ENCODE measurements at places on chromosomes 5 and 9.

DNA sequence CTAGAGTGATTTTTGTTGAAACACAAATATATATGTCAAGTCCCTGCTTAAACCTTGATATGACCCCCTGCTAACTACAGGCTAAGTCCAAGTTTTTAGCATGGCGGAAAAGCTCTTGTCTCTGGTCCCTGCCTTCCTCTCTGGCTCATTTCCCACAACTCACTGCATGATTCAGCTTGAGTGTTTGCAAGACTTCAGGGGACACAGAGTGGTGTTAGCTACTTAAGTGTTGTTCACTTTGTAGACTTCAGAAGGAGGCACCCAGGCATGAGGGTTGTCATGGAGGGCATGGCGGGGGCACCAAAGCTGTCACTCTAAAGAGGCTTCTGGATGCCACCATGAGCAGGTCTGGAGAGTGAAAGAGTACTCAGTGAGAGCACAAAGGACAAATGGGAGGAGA is 362.4 kb upstream of the ACTBL2 start:
- DNase-seq = no peak

GRCh38 chr5:82858151-82859025 is 218.8 kb downstream of the TMEM167A start:
- DNase-seq = no peak

GRCh38 chr5:157471709-157472108 is 11.7 kb downstream of the NIPAL4 start:
- DNase-seq = no peak

DNA sequence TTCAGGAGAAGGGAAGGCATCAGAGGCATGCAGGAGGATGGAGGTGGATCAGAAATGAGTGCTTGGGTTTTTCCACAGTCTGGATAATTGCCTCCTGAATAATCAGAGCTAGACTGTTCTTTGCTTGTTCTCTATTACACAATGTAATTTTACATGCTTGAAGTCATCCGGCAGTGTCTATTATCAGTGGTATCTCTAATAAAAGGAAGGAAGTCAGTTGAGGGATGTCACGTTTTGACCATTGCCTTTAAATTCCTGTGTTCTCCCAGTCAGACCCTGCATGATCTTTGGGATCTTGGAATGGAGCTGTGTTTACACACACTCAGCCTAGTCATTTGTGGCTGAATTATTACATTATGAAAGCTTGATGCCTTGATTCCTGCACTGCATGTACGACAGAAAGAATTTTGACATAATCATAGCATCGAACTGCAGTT is 91.0 kb downstream of the PDE8B start:
- DNase-seq = no peak

DNA sequence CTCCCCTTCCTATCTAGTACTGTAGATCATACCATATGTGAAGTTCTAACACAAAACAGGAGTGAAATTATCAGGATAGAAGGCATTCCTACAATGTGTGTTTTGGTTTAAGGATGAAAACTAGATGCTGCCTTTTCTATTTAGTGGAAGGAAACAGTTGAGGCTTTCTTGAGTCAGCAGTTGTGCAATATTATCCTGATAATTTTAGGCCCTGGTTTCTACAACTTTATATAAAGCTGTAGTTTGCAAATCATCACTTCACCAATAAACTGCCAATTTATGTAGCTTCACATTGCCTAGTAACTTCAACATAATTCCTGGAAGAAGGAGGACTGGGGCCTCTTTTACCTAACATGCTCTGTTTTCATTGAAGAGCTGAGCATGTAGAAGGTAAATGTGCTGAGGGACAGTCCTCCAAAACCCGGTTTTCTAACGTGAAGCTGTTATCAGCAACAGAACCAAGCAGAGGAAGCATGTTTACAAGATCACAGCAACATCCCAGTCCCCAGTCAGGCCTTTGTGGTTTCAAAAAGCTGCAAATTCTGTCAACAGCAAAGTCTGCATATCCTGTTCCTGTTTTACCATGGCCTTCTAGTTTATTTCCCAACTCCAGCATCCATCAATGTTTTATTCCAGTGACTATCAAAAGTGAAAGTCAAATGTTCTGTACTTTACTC is 513.4 kb upstream of the MEF2C start:
- peak; percentile 4 for DNase-seq

DNA sequence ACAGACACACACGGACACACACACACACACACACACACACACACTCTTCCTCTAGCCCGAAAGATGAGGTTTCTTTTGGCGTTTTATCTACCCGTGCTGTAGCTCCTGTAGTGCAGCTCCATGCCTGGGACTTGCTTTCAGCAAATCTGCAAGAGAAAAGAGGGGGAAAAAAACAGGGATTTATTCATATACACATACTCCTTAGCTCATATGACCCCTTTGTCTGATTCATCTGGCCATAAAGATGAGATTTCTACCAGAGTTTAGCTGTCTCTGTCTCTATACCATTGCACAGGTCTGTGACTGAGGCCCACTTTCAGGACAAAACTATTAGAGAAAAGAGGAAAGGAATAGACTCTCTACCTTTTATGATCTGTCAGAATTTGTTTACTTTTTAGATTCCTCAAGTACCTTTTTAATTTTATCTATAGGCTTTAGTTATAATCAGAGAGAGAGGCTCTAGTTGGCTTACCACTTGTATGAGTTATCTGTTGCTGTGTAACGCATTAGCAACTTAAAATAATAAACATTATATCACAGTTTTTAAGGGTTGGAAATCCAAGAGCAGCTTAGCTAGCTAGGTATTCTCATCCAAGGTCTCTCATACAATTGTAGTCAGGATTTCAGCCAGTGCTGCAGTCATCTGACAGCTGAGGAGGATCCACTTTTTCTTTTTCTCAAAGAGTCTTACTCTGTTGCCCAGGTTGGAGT is 14.7 kb downstream of the SNX2 start:
- DNase-seq = no peak

GRCh38 chr5:106408570-106408969 is 1262.2 kb downstream of the EFNA5 start:
- no peak for DNase-seq

DNA sequence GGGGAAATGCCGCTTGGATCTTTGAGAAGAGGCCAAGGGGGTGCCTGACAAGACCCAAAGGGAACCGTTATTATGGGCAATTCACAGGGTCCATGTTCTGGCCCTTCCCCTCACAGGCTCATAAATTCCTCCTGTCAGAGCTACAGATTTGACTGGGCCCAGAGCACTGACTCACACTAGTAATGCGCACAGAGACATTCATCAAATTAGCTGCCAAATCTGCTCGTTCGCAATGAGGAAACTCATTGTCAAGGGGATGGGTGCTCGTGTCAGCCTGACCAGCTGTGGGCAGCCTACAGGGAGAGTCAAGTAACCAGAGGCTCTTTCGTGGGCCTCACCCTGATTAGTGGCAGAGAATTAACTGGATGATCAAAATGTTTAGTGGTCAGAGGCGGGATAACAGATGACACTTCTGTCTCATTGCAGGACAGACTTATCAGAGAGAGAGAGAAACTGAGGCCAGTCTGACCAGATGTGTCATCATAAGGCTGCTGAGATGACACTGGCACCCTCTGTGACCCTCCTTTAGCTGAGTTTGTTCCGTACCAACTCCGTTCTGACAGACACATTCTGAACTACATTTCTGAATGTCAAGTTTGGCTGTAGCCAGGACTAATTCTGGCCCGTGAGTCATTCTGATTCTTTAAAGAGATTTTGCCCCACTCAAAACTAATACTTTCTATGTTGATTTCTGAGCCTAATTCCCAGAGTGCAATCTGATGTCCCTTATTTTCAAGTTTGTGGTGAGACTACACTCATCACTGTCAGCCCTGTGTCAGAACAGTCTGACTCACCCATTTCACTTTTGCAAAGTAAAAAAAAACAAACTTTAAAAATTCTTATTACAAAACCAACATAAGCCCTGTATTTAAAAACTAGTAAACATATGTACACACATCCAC is 377.1 kb downstream of the ACTL7B start:
- no peak for DNase-seq

- DNase-seq = no peak
Measured at GRCh38 chr9:127647451-127647850, 35.4 kb downstream of the STXBP1 start.

DNA sequence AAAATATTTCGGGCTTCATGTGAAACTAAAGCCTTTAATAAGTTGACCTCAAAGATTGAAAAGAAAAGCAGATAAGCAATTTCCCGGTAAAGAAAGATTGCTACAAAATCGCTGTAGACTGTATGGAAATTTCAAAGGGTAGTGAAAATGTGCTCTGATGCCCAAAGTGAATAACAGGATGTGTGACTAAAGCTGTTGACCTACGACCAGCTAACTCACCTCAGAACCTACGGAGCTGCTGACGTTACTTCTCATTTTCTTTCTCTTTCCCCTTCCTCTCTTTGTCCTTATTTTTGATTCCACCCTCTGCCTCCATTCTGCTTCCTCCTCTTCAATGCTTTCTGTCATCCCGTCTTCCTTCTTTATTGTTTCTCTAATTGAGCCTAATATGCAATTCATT is 103.2 kb downstream of the PDE4D start:
- peak; percentile 31 for DNase-seq

DNA sequence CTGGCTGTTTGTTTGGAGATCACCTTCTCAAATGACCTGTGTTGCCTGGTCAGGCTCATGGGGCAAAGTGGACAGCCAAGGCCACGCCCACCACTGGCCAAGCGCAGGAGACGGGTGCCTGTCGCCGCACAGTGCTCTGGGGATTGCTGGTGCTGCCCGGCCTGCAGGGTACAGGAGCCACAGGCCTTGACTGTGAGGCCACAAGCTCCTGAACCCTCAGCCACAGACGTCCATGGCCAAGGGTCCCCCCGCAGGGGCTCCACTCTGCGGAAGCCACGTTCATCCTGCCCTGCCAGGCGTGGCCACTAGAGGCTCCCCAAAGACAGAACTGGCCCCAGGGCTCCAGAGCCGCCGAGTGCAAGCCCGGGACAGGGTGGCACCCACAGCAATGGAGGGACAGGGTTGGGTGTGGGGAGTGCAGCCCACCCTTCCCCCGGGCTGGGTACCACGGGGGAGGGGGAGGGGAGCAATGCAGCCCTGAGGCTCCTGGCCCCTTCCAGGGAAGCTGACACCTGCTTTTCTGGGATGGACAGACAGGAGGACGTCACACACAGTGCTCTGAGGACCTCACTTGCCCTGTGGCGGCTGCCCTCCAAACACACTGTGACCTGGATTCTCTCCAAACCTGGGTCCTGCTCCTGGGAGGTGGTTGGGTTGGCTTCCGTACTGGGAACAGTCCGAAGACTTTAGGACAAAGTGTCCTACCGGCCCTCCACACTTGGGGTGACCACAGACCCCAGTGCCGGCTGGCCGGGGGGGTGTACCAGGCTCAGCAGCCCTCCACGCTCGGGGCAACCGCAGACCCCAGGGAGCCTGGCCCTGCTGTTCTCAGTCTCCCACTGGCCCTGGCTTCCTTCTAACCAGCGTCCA is 21.5 kb downstream of the TPPP start:
- DNase-seq = peak; percentile 75

DNA sequence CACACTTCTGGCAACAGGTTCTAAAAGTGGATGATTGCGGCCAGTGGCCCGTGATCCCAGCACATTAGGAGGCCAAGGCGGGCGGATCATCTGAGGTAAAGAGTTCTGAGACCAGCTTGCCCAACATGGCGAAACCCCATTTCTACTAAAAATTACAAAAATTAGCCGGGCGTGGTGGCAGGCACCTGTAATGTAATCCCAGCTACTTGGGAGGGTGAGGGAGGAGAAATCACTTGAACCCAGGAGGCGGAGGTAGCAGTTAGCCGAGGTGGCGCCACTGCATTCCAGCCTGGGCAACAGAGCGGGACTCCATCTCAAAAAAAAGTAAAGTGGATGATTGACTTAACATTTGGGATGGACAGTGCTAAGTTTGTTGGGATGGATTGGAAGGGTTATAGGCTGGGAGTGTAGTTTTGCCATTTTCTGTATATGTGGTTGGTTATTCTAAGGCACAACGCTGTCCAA is 3.4 kb downstream of the MATR3 start:
- DNase-seq = no peak

- DNase-seq = no peak
Measured at GRCh38 chr5:41575110-41575779, 64.8 kb upstream of the PLCXD3 start.

- no peak for DNase-seq
Measured at GRCh38 chr9:38359689-38360385, 32.7 kb upstream of the ALDH1B1 start.

- DNase-seq = no peak
Measured at GRCh38 chr5:9553561-9553960, 7.7 kb upstream of the SEMA5A start.
